ENCODE measurements at places on chromosomes 2 and 18.

GRCh38 chr18:55384551-55385275, 203.3 kb downstream of the TCF4 start:
- peak; percentile 22 for DNase-seq

DNA sequence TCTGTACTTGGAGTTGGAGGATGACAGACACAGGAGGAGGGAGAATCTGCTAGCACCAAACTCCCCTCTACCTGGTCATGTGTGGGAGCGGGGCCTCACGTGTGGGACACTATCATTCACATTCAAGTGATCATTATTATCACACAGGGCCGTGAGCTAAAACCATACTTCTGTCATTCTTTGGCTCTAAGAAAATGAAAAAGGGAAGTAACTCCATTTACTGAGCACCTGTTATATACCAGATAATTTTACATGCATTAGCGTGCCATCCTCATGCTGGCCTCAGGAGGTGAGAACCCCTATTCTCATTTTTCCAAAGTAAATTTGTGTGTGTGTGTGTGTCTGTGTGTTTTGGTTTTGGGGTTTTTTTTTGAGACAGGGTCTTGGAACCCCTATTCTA, 150.1 kb downstream of the GLI2 start:
- DNase-seq = no peak

- no peak for DNase-seq
Measured at GRCh38 chr2:209424199-209424701, 403 bp downstream of the MAP2 start.

DNA sequence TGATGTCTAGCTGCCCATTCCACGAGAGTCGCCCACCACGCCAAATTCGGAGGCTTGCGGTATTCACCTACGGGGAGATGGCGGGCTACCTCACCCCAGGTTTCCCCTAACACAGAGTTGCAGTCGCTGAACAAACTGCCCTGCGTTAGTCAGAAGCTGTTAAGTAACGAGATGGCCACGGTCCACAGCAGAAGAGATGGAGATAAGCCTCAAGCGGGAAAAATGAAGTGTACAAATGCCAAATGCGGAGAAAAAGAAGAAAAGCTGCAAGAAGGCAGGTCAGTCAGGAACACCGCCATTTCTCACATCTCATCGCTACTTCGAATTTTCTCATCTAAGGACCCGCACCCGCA, 425 bp downstream of the ASB3 start:
- peak; percentile 51 for DNase-seq

- DNase-seq = no peak
Measured at GRCh38 chr2:58515827-58516573, 274.9 kb upstream of the FANCL start.

GRCh38 chr2:102932501-102932900, 170.7 kb downstream of the TMEM182 start:
- no peak for DNase-seq

DNA sequence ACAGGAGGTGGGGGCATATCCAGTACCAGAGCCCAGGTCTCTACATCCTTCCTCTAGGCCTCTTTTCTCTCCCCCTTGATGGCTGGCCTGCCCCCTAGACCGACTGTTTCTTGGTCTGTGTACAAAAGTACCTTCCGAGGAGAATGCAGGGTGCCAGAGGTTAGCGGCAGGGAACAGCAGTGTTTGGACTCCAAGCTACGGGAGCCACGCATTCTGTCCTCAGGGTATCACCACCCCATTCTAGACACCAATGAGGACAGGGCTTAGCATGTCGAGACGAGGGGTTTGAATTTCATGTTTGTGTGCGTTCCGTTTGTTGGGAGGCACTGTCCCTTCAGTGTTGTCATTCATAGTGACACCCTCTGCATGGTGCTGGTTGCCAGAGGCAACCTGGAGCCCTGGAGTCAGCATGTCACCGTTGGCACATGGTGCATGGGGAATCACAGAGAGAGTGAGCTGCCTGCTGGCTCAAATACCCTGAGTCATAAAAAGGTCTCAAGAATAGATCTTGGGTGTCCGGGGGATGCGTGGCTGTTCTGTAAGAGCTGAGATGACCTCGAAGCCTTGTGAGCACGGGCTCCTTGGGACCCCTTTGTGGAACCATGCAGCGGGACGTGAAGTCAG, 57.2 kb upstream of the LDLRAD4 start:
- no peak for DNase-seq

- no peak for DNase-seq
Measured at GRCh38 chr2:160139991-160140390, 60.1 kb downstream of the ITGB6 start.

DNA sequence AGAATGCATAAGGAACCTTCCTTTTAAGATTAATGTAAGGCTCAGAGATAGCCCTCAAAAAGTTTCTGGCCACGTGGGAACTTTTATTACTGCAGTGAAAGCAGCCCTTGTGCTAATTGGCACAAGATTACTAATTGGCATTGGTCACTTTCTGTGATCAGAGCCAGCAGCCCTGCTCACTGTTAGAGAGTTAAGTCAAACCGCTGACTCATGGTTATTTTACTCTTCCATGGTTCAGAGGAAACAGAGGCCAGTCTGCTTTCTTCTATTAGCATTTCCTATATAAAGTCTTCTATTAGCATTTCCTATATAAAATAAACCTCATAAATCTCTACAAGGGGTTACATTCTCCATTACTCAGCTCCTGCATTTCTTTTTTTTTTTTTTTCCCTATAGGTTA, 1.5 kb upstream of the SLC35G4 start:
- DNase-seq = no peak

GRCh38 chr18:47736376-47737140, 193.9 kb downstream of the SMAD2 start:
- DNase-seq = no peak

GRCh38 chr18:58325494-58325893, 281.5 kb downstream of the NEDD4L start:
- DNase-seq = no peak

- DNase-seq = no peak
Measured at GRCh38 chr2:17805717-17806363, 10.4 kb upstream of the MSGN1 start.
